Right renal cortex interstitium (tissue), 3 donors: ENCODE measurements at places on chromosomes 13 and 19. TPM values are rescaled to one million over a fixed set of nuclear protein-coding genes. Genes with fewer than 3 reads are reported as not detected.

GRCh38 chr19:15154002-15154612 lies 46.7 kb downstream of the NOTCH3 start:
- DNase-seq = no peak

DNA sequence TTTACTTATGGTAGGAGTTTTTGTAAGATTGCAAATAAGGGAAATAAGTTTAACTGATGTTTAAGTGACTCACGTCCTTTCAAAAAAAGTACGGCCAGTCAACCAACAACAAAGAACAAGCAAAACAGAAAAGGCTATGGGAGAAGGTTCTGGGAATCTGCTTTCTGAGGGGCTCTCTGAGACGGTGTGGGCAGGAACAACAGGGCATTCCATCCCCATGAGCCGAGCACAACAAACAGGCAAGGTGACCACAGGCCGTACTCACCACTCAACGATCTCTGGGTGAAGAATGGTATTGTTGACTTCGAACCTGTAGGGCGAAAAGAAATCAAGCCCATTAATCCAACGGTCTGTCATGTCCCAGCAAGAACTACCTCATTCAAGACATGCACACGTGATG lies 43.8 kb downstream of the PEPD start:
- no peak for DNase-seq

Gene PTH2
- not detected for polyA plus RNA-seq

DNA sequence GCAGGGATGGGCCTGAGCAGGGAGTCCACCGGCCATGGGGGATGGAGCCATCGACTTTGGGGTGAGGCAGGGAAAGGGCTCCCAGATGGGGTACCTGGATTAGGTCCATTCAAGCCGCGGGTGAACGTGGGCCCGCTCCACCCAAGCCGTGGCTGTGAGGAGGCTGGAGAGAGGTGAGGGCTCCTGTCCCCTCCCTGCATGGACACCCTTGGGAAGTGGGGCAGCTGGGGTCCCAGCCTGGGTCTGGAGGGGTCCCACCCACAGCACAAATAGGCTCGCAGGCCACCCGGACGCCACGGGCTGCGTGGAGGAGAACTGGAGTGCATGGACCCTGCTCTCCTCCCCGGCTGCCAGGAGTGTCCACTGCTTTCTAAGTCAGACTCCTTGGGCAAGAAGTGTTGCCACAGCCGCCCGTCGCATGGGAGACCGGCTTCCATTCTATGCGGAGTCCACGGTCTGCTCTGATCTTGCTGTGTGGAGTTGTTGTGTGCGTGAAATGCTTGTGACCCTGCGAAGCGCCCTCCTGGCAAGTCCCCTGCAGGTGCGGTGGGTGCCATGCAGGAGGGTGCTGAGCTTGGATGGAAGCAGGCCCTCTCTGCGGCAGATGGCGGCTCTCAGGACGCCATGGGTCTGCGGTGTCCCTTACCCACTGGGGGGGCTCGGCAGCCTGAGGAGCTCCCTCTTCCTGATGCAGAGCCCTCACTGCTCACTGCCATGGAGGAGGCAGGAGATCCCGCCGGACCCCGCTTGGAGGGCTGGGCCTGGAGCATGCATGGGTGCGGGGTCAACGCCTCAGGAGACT lies 2.0 kb downstream of the DAZAP1 start:
- no peak for DNase-seq

GRCh38 chr19:29873801-29874575 lies 62.2 kb downstream of the CCNE1 start:
- DNase-seq = no peak

DNA sequence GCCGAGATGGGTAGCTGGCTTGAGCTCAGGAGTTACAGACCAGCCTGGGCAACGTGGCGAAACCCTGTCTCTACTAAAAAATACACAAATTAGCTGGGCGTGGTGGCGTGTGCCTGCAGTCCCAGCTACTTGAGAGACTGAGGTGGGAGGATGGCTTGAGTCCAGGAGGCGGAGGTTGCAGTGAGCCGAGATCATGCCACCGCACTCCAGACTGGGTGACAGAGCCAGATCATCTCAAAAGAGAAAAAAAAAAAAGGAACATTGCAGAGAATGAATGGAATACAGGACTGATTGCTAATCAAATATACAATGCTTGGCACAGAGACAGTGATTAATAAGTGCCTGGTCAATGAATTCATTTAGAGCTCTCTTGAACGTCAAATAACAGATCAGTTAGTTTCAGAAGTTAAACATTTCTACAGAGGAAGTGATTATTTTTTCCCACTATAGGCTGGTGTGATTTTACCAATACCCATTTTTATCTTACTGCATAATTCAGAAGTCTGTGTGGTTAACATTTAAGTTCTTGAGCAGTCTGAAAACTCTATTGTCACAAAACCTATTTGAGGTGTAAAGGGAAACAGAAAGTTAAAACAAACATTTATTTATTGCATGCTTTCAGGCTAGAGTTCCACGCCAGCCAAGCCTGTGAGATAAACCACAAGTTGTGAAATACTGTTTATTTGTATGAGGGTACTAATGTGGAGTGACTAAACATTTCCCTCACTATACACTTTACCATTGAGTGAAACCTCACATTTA lies 7.7 kb upstream of the TBC1D4 start:
- no peak for DNase-seq

GRCh38 chr13:48398450-48399095 lies 14.3 kb downstream of the LPAR6 start:
- DNase-seq = no peak

Gene GPR4
- 5.5 TPM for polyA plus RNA-seq

Gene ACP7
- polyA plus RNA-seq = 0.31 TPM

Gene FBN3
- polyA plus RNA-seq = 31.6 TPM

Gene TEX29
- 0.35 TPM for polyA plus RNA-seq

GRCh38 chr19:46728208-46728607 lies 11.3 kb upstream of the PRKD2 start:
- DNase-seq = no peak

DNA sequence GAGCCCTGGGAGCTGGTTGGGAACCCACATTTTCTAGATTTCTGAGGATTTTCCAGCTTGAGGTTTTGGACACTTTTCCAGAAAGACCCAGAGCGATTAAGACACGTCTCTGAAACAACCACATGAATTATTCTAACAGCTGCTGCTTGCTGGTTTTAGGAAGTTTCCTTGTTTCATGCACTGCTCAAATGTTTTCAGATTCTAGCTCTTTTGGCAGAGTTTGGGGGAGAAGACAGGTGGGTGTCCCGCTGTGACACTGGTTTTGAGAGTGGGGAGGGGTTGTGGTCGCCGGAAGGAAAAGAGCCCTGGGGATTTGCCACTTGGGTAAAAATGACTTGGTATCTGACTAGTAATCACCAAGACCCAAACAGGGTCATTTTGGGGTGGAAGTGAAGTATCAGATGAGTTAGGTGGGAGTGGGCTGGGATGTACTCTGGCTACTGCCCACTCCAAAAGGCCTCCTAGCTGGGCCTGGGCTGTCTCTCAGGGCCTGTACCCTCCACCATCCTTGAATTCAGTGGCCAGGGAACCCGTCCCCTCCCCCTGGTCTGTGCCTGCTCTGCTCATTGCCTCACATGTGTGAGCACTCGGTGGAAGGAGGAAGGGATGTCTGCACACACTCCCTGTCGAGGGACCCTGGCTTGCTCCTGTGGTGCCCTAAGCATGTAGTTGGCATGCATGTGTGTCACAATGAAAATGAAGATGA lies 13.2 kb downstream of the GATAD2A start:
- DNase-seq = no peak

Gene CYP2F1
- polyA plus RNA-seq = not detected

GRCh38 chr13:114106526-114106925 lies 25.9 kb downstream of the RASA3 start:
- no peak for DNase-seq

Gene KLK15
- polyA plus RNA-seq = not detected

Gene MEIOSIN
- not detected for polyA plus RNA-seq

GRCh38 chr13:32840989-32841713 lies 175.1 kb upstream of the KL start:
- DNase-seq = no peak

DNA sequence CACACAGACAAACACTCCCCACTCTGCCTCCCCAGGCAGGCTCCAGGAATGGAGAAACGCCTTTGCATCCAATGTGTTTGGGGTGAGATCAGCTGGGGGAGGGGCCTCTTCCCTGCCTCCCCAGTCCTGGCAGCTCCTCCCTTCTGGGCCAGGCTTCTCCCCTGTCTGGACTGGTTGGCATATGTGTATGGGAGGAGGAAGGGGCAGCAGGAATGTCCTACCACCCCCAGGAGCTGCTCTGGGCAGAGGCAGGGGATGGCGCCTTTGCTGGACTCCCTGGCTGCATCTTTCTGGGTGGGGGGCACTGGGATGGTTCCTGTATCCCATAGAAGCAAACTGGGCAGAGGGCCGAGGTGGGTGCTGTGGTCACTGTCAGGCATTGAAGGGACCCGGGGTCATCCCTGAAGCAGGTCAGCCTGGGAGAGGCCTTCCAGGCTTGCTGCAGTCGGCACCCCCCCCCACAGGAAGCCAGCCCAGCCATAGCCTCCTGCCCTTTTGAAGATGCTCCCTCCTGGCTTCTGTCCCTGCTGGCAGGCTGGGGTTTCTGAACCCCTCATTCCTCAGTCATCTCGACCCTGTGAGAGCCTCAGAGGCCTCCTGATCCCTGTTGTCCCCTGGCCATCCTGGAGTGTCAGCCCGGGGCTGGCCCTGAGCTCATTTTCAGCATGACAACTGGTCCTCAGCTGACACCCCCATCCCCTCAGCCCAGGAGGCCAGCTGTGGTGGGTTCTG lies 21.2 kb upstream of the SLC7A10 start:
- no peak for DNase-seq

- no peak for DNase-seq
Measured at GRCh38 chr13:77699059-77699680, 1.7 kb downstream of the SLAIN1 start.

Gene TTYH1
- 6.2 TPM for polyA plus RNA-seq

DNA sequence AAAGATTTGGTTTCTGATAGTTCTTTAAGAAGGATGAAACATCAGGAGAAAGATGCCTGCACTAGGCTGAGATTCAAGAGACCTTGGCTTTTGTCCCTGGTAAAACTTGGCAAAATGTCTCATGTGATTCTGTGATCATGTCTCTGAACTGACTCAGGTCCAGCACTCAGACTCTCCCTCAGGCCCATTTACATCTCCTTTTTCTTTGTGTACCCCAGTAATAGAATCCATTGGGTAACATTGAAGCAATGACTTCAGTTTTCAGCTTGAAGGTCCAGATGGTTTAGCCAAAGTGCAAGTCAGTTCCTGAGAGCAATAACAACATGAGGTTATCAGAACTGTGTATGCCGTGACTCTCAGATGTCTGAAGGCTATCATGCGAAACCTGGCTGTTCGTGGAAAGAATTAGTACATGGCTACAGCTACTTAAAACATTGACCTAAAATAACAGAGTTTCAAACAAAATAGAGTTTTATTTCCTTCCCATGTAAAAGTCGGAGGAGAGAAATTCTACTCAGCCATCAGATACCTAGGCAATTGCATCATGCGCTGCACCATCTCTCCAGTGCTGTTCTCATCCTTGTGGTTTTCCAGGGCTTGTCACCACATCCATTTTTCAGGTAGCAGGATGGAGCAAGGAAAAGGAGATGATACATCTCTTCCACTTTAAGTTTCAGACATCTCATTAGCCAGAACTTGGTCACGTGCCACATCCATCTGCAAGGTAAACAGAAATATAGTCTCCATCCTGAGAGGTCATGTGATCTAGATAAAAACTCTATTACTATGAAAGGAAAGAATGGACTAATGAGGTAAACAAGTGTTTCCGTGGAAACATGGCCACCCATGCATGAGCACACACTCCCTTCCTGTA lies 117.3 kb downstream of the POSTN start:
- DNase-seq = peak; percentile 4

GRCh38 chr13:53042877-53043276 lies 14.3 kb downstream of the OLFM4 start:
- no peak for DNase-seq

Gene FPR1
- 0.89 TPM for polyA plus RNA-seq

DNA sequence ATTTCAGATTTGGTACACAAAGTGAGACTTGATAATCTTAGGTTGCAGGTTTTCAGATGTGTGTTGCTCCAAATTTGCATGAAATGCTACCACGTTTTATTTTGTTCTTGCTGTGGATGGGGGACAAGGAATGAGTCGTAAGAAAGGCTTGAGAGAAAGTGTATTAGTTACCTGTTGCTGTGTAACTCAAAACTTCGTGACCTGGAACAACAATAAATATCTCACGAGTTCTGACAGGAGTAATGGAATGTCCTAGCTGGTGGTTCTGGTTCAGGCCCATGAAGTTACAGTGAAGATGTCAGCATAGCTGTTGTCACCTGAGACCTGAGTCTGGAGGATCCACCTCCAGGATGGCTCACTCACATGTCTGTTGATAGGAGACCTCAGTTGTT lies 1.2 kb downstream of the ZNF8 start:
- DNase-seq = no peak

DNA sequence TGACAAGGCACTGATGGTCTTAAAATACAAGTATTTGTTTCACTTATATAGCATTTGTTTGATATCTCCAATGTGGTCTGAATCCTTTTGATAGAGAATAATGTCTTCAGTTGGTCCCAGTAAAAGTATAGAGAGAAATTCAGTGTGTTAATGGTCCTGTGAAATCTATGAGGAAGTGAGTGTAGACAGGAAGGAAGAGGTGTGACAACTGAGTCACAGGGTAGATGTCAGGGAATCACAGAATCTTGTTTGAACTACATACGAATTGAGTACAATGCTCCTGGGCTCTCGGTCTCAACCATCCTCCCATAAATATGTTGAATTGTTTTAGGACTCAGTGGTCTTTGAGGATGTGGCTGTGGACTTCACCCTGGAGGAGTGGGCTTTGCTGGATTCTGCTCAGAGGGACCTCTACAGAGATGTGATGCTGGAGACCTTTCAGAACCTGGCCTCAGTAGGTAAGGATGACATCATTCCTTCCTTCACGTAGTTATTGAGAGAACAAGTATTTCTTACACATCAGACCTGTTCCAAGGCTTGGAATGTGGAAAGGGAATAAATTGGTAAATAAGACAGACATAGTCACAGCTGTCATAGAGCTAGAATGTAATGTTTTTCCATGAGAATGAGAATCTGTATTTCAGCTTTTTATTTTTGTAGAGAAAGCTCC lies 9.1 kb downstream of the ZNF555 start:
- DNase-seq = no peak

- no peak for DNase-seq
Measured at GRCh38 chr13:20573186-20573585, 6.2 kb downstream of the IFT88 start.

Gene BRSK1
- polyA plus RNA-seq = 11.5 TPM

Gene CCDC8
- polyA plus RNA-seq = 52.8 TPM

Gene PRDX2
- 323 TPM for polyA plus RNA-seq

DNA sequence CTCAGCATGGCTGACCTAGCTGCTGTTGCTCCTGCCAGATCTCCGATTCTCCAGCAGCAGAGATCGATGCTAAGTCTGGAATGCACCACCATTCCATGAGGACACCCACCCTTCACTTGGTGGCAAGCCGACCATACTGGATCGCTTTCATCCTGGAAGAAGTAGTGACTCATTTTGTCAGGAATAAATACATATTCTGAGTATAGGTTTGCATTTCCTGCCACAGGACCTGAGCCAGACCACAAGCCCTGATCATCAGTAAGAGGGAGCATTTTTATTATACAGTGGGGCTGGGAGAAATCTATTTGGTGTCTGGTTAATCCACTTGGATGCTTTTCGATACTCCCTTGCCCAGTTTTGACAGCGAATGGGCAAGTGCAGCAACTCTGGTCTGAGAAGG lies 10.9 kb upstream of the KCTD15 start:
- DNase-seq = no peak

Gene OVOL3
- polyA plus RNA-seq = not detected

Gene CYP4F2
- polyA plus RNA-seq = 0.15 TPM
